ENCODE measurements at places on chromosomes 7 and 10. TPM values are rescaled to one million over a fixed set of nuclear protein-coding genes. Genes with fewer than 3 reads are reported as not detected.

DNA sequence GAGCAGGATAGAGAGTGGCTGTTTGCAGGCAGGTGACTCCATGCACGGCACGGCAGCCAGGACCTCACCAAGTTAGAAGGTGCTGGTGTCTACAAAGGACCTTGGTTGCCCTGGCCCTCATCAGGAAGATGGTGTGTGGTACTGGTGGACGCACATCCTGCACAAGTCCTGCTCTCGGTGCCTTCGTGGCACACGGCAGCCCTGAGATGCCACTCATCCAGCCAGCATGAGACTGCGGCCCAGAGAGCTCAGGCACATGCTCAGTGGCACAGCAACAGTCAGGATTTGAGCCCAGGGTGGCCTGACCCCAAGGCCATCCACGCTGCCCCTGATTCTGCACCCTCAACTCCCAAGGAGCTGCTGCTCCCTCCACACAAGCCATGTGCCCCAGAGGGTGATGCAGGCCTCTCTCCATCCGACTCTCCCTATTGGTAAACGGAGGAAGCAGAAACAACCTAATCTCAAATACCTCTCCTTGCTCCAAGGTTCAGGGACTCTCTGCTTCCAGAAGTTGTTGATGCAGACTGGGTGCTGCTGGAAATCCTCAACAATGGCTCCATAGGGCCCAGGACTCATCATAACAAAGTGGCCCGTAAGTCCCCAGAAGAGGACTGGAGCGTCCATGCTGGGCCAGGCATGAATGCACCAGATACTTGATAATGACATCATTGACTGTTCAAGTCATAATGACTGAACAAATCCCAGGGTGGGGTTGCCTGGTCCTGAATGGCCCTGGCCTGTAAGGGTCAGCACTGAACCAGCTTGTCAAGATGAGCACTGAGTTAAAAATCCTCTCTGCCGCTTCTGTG is 93.6 kb downstream of the ARHGAP22 start:
- H3K27ac ChIP-seq, result no peak overlapping the region
- no peak for DNase-seq
- H3K36me3 ChIP-seq, result no peaks in the 10 kb centered on the region
- H3K4me1 ChIP-seq, result peaks cover 9% of the 10 kb centered on the region
- no peaks in the 10 kb centered on the region for H3K27me3 ChIP-seq

DNA sequence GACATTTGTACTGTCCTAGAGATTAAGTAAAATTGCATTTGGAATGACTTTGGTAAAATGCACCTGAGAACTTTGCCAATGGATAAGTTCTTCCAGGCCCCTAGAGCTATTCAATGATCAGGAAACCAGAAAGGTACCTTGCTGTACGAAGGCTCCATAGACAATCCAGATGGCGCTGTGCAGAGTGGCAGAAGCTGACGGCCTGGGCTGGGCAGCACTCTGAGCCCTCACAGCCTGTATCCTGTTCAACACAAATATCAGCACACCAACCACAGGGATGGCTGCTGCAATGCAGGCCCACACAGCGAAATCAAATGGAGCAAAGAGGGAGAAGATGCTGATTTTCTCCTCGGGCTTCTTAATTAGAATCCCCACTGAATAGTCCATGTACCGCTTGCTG is 642.4 kb downstream of the GRID1 start:
- no peak for DNase-seq
- H3K27me3 ChIP-seq, result no peaks in the 10 kb centered on the region
- no peaks in the 10 kb centered on the region for H3K36me3 ChIP-seq
- H3K4me1 ChIP-seq, result no peaks in the 10 kb centered on the region
- H3K27ac ChIP-seq, result no peak overlapping the region

GRCh38 chr7:54697659-54698186 is 61.3 kb downstream of the SEC61G start:
- no peak overlapping the region for H3K4me3 ChIP-seq
- H3K36me3 ChIP-seq, result no peaks in the 10 kb centered on the region
- H3K27me3 ChIP-seq, result no peaks in the 10 kb centered on the region
- H3K27ac ChIP-seq, result no peak overlapping the region

DNA sequence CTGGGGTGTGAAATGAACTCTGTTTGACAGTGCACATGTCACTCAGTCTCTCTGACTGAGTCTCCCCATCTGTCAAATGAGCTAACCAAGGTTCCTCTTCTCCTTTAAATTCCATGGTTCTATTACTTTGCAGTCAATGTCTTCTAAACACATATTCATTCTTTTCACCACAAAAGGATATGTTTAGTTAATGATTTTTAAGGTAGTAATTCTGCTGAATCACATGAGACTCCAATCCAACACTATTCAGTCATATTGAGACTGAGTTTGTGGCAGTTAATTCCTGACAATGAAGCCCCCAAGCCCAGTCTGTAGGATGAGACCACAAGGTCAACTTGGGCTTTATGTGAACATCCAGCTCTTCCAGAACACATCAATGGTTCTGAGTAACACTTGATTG is 85.3 kb downstream of the CALN1 start:
- H3K27ac ChIP-seq, result no peak overlapping the region
- no peak overlapping the region for H3K4me3 ChIP-seq
- H3K27me3 ChIP-seq, result no peaks in the 10 kb centered on the region
- no peaks in the 10 kb centered on the region for H3K4me1 ChIP-seq
- H3K36me3 ChIP-seq, result no peaks in the 10 kb centered on the region

DNA sequence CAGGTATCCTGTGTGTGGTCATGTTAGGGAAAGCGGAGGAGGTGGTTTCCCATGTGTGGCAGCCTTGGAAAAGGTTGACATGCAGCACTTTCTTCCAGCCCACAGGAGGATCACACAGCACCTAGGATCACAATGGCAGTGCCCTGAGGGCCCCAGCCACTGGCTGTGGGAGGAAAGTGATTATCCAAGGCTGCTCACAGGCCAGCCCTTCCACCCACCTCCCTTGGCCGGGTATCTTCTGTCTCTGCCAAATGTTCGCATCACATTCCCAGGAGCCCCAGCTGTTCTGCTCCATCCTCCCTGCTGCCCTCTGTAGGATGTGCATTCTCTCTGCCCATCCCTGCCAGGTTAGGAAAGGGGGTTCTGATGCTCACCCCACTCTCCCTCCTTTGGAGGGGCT is 2.5 kb upstream of the MLXIPL start:
- no peaks in the 10 kb centered on the region for H3K4me1 ChIP-seq
- DNase-seq, result no peak
- H3K27ac ChIP-seq, result no peak overlapping the region
- no peaks in the 10 kb centered on the region for H3K36me3 ChIP-seq
- H3K27me3 ChIP-seq, result peaks cover 38% of the 10 kb centered on the region

GRCh38 chr7:39005036-39005435 is 27.3 kb downstream of the POU6F2 start:
- H3K27ac ChIP-seq, result no peak overlapping the region
- no peak for DNase-seq
- no peak overlapping the region for H3K4me3 ChIP-seq
- no peaks in the 10 kb centered on the region for H3K4me1 ChIP-seq

DNA sequence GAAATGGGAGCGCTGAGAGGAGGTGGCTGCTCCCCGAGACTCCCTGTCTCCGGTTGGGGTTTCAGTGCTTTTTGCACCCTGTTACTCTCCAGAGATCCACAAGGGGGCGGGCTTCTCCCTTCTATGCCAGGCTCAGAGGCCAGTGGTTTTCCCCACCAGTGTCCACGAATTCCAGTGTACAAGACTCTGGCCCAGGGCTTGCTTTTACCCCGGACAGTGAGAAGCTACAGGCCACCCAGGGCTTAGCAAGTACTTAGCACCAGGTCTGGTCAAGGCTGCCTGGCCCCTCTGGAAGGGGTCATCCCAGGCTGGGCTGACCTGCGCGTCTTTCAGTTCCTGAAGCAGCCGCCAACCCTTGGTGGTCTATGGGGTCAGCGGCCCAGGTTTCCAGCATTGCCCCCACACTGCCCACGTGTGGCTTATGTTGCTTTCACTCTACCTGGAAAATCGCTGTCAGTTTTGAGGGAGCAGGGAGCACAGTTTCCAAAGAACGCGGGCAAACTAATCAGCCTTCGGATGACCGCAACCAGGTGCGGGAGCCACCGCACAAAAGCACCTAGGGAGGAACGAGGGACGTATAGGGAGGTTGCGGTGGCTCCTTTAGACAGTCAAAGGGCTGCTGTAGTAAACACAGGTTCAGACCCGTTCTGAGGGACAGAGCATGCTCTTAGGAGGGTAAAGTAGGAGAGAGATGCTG is 6.8 kb downstream of the CYP26A1 start:
- H3K4me3 ChIP-seq, result peak overlapping the region; percentile 39
- DNase-seq, result peak; percentile 40
- H3K27me3 ChIP-seq, result peaks cover 12% of the 10 kb centered on the region
- no peak overlapping the region for H3K27ac ChIP-seq
- H3K4me1 ChIP-seq, result no peaks in the 10 kb centered on the region

GRCh38 chr10:47053081-47053798 is 142.0 kb downstream of the PTPN20 start:
- H3K4me3 ChIP-seq, result no peak overlapping the region
- peaks cover 1% of the 10 kb centered on the region for H3K4me1 ChIP-seq
- H3K36me3 ChIP-seq, result no peaks in the 10 kb centered on the region
- no peak overlapping the region for H3K27ac ChIP-seq
- H3K27me3 ChIP-seq, result no peaks in the 10 kb centered on the region

- H3K27ac ChIP-seq, result no peak overlapping the region
- peak overlapping the region; percentile 81 for H3K4me3 ChIP-seq
- H3K4me1 ChIP-seq, result peaks cover 2% of the 10 kb centered on the region
- H3K27me3 ChIP-seq, result no peaks in the 10 kb centered on the region
- peak; percentile 54 for DNase-seq
Observed at GRCh38 chr7:35035511-35035961, 1.7 kb downstream of the DPY19L1 start.

DNA sequence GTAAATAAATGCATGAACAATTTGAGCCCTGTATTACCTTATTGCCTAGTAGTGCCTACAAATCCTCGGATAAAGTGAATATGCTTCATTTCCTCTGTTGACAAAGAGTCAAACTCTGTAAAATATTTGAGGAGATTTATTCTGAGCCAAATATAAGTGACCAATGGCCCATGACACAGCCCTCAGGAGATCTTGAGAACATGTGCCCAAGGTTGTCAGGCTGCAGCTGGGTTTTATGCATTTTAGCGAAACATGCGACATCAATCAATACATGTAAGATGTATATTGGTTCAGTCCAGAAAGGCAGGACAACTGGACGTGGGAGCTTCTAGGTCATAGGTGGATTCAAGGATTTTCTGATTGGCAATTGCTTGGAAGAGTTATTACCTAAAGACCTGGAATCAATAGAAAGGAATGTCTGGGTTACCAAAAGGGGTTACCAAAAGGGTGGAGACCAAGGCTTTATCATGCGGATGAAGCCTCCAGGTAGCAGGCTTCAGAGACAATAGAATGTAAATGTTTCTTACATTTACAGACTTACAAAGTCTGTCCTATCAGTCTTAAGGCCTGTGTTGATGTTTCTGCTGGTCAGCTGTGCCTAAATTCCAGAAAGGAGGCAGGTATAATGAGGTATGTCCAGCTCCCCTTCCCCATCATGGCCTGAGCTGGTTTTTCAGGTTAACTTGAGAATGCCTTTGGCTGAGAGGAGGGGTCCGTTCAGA is 220.1 kb upstream of the FZD1 start:
- no peak overlapping the region for H3K4me3 ChIP-seq
- DNase-seq, result no peak
- no peaks in the 10 kb centered on the region for H3K36me3 ChIP-seq
- H3K4me1 ChIP-seq, result no peaks in the 10 kb centered on the region

DNA sequence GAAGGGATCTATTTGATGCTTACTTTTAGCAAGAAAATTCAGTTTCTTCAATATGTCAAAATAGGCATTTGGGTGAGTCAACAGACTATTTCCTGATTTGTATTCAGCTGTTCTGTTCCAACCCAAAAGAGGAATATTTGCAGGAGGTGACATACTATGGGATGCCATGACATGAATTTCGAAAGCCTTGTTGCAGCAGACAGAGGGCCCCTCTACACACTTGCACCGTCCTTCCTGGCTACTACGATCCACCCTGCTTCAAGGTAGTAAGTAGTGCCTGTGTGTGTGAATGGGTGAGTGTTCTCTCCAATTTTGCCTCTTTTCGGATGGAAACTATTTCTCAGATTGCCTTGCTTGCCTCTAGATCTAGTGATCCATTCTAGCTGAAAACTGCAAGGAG is 413.0 kb upstream of the ADARB2 start:
- no peak overlapping the region for H3K27ac ChIP-seq
- H3K27me3 ChIP-seq, result no peaks in the 10 kb centered on the region
- no peaks in the 10 kb centered on the region for H3K36me3 ChIP-seq

- no peaks in the 10 kb centered on the region for H3K4me1 ChIP-seq
- H3K4me3 ChIP-seq, result no peak overlapping the region
- no peaks in the 10 kb centered on the region for H3K36me3 ChIP-seq
- no peaks in the 10 kb centered on the region for H3K27me3 ChIP-seq
- DNase-seq, result no peak
- no peak overlapping the region for H3K27ac ChIP-seq
Observed at GRCh38 chr10:43297534-43297933, 30.7 kb upstream of the RASGEF1A start.

GRCh38 chr7:2261611-2262010 is 19.6 kb downstream of the NUDT1 start:
- no peak overlapping the region for H3K4me3 ChIP-seq
- H3K36me3 ChIP-seq, result peaks cover 5% of the 10 kb centered on the region
- H3K27me3 ChIP-seq, result no peaks in the 10 kb centered on the region

- H3K36me3 ChIP-seq, result no peaks in the 10 kb centered on the region
- no peak for DNase-seq
- H3K4me3 ChIP-seq, result no peak overlapping the region
- no peak overlapping the region for H3K27ac ChIP-seq
- no peaks in the 10 kb centered on the region for H3K4me1 ChIP-seq
Observed at GRCh38 chr7:54874804-54875203, 115.8 kb upstream of the SEC61G start.

DNA sequence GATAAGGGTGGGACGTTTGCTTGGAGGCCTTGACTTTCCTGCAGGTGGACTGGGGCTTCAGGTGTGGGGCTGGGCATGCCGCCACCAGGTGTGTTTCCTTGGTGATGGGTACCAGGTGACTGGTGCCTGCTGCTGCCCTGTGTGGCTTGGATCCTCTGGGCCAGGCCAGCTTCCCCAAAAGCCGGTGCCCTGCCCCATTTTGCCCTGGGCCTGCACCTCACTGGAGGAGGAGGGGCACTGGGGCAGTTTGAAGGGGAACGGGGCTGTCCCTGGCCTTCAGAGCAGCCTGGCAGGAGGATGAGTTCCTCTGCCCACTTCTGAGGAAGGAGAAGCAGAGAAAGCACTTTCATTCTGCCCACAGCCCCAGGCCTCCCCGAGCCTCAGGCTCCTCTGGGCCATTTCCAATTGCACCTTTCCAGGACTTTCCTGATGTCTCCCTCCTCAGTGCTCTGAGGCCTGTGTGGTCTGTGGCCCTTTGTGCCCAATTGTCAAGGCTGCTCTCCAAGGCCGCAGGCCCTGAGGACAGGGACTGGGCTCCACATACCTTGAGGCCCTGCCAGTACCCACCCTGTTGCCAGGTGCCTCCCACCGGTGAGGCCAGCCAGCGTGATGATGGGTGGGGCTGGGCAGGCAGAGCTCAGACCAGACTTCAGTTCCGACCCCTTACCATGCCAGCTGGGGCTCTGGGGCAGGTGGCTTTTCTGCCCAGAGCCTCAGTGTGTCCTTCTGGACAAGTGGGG is 25.3 kb upstream of the SMARCD3 start:
- no peaks in the 10 kb centered on the region for H3K36me3 ChIP-seq
- H3K4me1 ChIP-seq, result no peaks in the 10 kb centered on the region
- peaks cover 7% of the 10 kb centered on the region for H3K27me3 ChIP-seq
- no peak overlapping the region for H3K4me3 ChIP-seq
- H3K27ac ChIP-seq, result no peak overlapping the region
- DNase-seq, result no peak

SEMA3E gene
- total RNA-seq, result 2.0 TPM

KAT6B gene
- total RNA-seq, result 37.8 TPM

THNSL1 gene
- total RNA-seq, result 5.6 TPM

MSMB gene
- not detected for total RNA-seq

ZNF789 gene
- 4.8 TPM for total RNA-seq

ZNF518A gene
- total RNA-seq, result 19.0 TPM

SMKR1 gene
- total RNA-seq, result 0.51 TPM

SPDYE5 gene
- total RNA-seq, result not detected

Data from fibroblast of lung (primary cell).